ENCODE measurements at places on chromosomes 4 and X.

GRCh38 chr4:150949342-150949741, 65.7 kb downstream of the LRBA start:
- DNase-seq = no peak

GRCh38 chr4:2615821-2616220, 79.4 kb downstream of the FAM193A start:
- DNase-seq = no peak

DNA sequence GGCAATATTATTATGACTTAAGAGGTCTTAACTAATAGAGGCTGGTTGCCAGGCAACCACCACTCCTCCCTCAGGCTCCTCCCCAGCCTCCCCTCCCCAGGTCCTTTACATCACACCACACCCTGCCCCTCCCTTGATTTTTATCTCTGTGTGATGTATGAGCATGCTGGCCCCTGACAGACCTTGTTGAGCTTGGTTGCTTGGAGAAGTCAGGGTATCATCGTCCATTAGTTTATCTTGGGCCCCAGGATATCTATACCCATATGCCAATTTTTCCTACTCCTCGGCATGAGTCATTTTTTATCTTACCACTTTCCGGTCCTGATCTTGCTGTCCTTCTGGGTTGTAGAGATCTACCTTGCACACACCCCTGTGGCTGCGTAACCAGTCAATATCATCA, 2.5 kb downstream of the AKAP4 start:
- no peak for DNase-seq

DNA sequence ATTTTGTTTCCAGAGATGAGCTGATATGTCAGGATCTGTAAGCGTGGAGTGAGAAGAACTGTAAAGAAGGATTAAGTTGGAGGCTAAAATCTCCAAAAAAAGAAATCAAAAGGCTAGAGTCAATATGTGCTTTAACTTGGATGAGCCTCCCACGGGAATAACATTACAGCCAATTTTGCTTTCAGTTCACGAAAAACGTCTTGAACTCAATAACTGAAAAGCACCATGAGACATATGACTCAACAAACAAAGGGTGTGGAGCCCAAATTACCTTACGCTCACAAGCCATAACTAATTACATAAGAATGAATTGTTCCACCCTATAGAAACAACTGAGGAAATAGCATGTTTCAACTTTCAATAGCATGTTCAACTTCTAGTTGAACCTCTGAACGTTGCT, 22.3 kb downstream of the TMPRSS11D start:
- DNase-seq = no peak

GRCh38 chr4:45954276-45954675, 169.6 kb downstream of the GABRG1 start:
- no peak for DNase-seq

GRCh38 chrX:40423299-40423698, 157.5 kb upstream of the ATP6AP2 start:
- no peak for DNase-seq

DNA sequence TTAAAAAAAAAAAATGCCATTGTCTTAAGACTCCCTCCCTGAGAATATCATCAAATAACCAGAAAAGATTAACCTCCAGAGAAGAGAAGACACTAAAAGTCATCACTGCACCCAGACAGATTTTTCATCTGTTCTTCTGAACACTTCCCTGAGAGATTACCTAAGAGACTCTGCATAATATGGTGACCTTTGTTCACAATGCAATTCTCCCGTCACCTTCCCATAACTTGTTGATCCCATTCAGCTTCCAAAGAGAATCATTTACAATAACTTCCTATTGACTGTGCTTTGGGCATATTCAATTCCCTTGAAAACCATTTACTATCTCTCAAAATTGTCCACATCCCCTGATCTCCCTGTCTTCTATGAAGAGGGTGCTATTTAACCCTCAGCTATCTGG, 85.1 kb upstream of the SMAD1 start:
- no peak for DNase-seq

- DNase-seq = no peak
Observed at GRCh38 chrX:109691277-109691676, 41.8 kb downstream of the ACSL4 start.

DNA sequence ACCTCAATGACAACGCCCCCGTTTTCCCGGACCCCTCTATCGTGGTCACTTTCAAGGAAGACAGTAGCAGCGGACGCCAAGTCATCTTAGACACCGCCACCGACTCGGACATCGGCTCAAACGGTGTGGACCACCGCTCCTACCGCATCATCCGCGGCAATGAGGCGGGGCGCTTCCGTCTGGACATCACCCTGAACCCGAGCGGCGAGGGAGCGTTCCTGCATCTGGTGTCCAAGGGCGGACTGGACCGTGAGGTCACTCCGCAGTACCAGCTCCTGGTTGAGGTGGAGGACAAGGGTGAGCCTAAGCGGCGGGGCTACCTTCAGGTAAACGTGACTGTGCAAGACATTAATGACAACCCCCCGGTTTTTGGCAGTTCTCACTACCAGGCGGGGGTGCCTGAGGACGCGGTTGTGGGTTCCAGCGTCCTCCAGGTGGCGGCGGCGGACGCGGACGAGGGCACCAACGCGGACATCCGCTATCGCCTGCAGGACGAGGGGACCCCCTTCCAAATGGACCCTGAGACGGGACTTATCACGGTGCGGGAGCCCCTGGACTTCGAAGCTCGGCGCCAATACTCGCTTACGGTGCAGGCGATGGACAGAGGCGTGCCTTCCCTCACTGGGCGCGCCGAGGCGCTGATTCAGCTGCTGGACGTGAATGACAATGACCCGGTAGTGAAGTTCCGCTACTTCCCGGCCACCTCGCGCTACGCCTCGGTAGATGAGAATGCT, 2.2 kb downstream of the FAT4 start:
- DNase-seq = peak; percentile 50

GRCh38 chrX:40893251-40893910, 158.0 kb upstream of the MED14 start:
- no peak for DNase-seq

GRCh38 chrX:143788265-143788664, 67.7 kb upstream of the SPANXN2 start:
- no peak for DNase-seq

DNA sequence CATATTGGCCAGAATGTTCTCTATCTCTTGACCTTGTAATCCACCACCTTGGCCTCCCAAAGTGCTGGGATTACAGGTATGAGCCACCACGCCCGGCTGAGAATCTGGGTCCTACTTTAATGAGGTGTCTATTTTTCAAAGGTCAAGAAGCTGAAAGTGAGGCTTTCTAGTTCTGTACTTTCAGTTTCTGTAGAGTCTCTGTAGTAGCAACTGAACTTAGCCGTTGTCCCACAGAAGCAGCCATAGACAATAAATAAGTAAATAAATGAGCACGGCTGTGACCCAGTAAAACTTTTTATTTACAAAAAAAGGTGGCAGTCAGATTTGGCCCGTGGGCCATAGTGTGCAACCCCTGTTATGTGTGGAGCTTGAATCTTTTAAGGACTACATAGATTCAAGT, 92.0 kb downstream of the FNIP2 start:
- no peak for DNase-seq

DNA sequence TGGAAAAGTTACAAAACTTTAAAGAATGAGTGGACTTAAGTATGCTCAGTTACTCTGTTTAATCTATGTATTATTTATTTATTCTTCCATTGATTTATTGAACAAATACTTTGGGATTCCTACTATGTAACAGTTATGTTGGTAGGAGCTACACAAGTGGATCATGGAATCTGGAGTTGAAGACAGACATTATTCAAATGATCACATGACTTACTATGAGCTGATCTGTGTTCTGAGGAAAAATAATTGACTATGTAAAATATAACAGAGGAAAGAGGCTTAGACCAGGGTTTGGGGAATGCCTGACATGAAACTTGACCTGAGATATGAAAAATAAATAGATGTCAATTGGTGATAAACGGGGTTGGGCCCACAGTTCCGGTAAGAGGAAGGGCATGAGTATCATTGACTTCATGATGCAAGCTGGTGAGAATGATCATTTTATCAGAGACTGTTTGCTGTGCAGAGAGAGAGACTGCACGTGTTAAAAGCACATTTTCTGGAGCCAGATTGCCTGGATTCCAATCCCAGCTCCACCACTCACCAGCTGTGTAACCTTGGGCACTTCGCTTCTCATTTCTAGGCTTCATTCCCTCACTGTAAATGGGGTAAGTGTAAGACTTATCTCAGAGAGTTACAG, 179.0 kb downstream of the SPCS3 start:
- no peak for DNase-seq

GRCh38 chr4:48720459-48720858, 59.6 kb downstream of the FRYL start:
- no peak for DNase-seq

- DNase-seq = no peak
Observed at GRCh38 chrX:69309074-69309792, 144.0 kb upstream of the PJA1 start.

Data from femur (tissue), 1 donor.